Activated CD4-positive, alpha-beta T cell treated with anti-CD3 and anti-CD28 coated beads for 1 hour (primary cell): ENCODE measurements at places on chromosomes 2 and 18.

DNA sequence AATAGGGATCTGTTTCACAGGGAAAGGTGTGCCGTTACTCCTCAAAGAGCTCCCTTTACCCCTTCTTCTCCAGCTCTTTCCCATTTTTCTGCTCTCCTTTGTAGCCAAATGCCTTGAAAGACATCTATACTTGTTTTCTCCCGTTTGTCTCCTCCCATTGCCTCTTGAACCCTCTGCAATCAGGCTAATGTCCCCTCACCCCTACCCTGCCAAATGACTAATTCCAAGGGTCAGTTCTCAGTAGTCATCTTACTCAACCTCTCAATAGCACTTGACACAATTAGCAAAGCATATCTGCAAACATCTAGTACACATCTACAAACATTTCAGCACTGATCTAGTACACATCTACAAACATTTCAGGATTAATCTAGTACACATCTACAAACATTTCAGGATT is 12.6 kb downstream of the MRO start:
- no peak for DNase-seq

DNA sequence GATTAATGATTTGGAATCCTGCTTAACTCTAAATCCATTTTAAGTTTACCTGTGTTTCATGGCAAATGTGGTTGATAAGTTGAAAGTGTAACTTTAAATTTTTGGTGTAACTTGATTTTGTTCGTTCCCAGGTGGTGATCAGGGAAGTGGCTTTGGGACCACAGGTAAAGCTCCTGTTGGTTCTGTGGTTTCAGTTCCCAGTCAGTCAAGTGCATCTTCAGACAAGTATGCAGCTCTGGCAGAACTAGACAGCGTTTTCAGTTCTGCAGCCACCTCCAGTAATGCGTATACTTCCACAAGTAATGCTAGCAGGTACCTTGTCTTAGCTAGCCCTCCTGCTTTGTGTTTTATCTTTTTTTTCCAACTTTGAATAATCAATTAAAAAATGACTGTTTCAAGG is 62.8 kb downstream of the AGFG1 start:
- no peak for DNase-seq

DNA sequence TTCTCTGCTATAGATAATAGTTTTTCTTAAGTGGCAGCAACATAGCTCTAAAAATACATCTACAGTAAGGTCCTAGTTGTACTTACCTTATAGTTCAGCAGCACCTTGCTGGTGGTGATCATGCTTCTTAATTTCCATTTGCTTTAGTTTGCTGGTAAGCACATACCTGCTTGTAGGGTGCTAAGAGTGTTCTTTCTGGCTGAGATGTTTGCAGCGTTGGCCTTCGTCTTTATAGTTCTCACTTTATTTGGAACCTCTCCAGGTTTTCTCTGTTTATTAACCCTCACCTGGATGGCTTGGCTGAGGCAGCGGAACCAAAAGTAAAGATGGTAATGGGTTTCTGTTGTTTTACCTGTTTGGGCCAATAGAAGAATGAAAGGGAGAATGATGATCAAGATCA is 123.6 kb upstream of the EFEMP1 start:
- no peak for DNase-seq

- no peak for DNase-seq
These were observed 364.3 kb upstream of the MEX3C start for GRCh38 chr18:51561821-51562220.

GRCh38 chr18:9918016-9918680 is 4.3 kb downstream of the VAPA start:
- DNase-seq: no peak

DNA sequence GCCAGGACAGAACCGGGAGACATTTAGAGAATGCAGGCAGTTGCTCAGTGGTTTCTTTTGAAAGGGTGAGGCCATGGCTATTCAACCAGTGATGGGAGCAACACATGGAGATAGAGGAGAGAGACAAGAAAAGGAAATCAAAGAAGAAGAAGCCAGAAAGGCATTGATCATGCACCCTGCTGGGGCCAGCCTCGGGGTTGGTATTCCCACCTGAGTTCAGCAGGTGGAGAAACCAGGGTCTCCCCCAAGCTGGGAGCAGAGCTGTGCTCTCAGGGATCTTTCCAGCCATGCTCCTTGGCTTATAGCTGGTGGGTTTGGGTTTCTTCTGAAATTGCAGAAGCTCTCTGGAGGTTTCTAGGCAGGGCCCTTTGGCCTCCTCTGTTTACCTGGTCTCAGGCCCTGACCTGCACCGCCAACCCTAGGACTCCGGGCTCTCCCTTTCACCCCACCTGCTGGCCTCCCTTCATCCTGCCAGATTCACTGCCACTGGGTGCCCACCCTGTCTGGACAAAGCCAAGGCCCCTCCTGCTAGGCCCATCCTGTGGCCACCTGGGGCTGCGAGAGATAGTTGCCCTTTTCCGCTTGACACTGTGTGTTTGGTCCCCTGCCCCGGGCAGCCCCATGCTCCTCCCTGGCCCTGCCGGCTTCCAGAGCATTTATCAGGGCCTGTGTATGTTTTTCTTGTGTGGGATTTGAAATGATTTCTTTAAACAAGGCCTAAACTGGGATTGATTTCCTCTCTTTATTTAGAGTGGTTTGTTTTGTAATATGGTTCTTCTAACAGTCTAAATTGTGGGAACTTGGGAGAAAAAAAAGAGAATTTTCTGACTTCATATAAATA is 126.7 kb downstream of the DDX1 start:
- no peak for DNase-seq

DNA sequence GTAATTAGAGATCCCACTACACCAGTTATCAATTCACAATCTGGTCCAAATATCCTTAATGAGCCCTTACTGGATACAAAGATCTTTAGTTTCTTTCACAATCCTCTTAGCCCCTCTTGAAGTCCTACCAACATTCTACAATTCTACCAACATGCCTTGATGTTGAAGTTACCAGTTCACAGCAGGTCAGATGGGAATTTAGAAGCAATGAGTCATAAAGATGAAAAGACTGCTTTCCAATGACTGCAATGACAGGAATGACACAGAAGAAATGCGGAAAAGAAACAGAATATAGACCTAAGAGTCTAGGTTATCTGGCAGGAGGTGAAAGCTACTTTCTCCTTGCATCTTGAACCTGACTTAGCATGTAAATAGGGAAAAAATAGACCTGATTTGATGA is 24.5 kb downstream of the RTTN start:
- no peak for DNase-seq

GRCh38 chr2:57207191-57207590 is 839.4 kb upstream of the VRK2 start:
- DNase-seq: no peak

DNA sequence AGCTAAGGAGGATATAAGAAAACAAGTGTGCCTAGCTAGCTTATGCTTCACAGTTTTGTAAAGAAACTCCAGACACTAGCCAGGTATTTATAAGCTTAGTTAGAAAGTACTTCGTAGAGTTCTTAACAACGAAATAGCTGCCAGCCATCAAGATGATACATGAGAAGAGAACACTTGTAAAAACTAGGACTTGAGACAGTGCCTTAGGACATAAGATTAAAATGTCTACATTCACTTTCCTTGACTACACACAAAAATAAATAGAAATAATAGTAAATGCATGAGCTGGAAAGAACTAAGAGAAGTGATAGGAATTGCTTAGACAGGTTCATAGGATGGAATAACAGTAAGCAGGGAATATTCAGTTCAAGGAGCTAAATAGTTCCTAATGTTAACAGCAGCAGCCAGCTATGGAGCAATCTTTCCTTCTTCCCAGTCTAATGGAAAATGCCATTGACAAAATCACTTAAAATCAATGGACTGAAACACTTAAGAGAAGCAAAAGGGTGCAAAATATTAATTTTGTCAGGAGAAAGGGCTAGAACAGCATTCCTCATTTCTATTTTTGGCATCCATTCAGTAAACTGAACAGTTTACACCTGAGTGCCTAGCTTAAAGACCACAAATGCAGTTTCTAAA is 186.6 kb downstream of the PDE11A start:
- no peak for DNase-seq

DNA sequence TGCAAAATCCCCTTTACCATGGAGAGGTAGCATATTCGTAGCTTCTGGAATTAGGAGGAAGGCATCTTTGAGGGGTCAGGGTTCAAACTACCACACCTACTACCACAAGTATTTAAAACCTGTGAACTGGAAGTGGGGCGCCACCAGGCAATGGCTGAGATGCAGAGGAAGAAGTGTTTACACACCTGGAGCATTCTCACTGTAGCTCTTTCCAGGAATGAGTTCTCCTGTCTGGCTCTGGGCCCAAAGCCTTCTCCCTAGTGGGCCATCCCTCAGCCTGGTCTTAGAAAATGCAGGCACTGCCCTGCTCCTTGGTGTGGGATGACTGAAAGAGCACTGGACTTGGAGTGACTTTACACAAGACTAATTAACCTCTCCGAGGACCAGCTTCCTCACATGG is 30.7 kb upstream of the FOXI3 start:
- DNase-seq: no peak

- DNase-seq: no peak
These were observed 32.8 kb upstream of the GPR55 start for GRCh38 chr2:230957756-230958391.

GRCh38 chr18:11857177-11857887 is 6.1 kb downstream of the CHMP1B start:
- DNase-seq: no peak
